ENCODE measurements at places on chromosomes 2 and 18.

- no peak for DNase-seq
These were observed 31.5 kb downstream of the USP34 start for GRCh38 chr2:61439241-61440002.

GRCh38 chr2:72864500-72864899 lies 22.7 kb upstream of the SPR start:
- no peak for DNase-seq

DNA sequence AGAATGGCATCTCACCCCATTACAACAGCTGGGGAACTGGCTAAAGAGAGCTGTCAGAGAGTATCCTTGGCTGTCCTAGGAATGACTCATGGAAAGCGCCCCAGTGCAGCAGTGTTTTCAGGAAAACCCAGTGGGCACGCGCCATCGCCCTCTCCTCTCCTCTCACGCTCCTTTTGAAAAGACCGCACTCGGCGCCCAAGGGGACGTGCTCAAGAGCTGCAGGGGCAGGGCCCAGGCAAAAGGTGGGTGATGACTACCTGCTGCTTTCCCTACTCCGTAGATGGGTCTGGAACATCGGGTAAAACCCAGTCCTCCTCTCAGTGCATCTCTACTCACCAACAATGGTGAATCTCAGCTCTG lies 68.1 kb downstream of the EMILIN2 start:
- DNase-seq: no peak

DNA sequence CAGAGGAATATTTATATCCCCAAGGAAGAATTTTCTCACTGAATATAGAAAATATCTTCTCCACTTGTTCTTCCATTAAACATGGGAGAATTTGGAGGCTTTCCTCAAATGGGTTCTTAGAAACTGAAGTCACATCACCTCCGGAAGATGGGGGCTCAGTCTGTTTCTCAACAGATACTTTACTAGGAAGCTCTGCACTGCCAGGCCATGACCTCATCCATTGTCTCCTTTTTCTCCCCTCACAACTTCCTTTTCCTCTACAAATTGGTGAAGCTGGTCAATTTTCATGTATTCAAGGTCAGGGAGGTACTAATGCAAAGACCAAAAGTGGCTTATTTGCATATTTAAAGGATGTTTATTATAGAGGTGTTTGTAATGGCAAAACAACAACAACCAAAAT lies 173.1 kb downstream of the RNF152 start:
- DNase-seq: no peak

DNA sequence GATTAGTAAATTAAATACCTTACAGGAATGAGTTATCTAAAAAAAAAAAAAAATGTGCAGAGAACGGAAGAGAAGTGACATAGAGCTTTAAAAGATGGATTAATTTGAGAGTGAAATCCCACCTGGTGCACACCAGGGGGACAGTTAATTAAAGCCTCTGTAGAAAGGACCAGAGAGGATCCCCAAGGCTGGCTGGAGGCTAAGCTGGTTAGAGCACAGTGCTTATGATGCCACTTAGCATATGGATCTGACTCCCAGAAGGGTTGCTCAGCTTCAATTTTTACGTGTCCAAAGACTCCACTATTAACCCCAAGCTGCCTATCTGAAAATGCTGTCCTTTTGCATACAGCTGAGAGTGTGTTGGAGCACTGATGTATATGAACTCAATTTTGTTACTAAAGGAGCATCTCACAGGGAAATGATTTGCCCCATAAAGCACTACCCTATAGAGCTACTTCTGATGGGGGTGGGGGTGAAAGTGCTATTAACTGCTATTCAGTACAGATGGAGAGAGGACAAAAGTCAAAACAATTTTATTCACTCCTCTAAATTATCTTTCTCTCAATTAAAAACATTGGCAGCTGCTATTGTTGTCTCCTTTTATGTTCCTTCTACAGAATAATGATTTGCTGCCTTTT lies 15.2 kb upstream of the SLC8A1 start:
- DNase-seq: no peak
